Dermis microvascular lymphatic vessel endothelial cell (primary cell): ENCODE measurements at places on chromosomes 12 and 14. TPM values are rescaled to one million over a fixed set of nuclear protein-coding genes. Genes with fewer than 3 reads are reported as not detected.

The AQP5 gene
- total RNA-seq: under 0.01 TPM in 1 of 2 replicates, not detected in the other

The MDM1 gene
- total RNA-seq: 4.7 and 5.6 TPM in 2 replicates

The POTEG gene
- total RNA-seq: not detected in 2 replicates

The SAV1 gene
- 13.0 and 14.2 TPM in 2 replicates for total RNA-seq

The TAS2R20 gene
- total RNA-seq: 1.3 and 2.3 TPM in 2 replicates

The CSRP2 gene
- total RNA-seq: 12.2 and 12.8 TPM in 2 replicates

The TMEM229B gene
- 0.64 and 1.1 TPM in 2 replicates for total RNA-seq

The OAS2 gene
- 2.9 and 4.5 TPM in 2 replicates for total RNA-seq

The SLC17A8 gene
- not detected in 2 replicates for total RNA-seq
